IMR-90 (cell line): ENCODE measurements at places on chromosomes 12 and 14. TPM values are rescaled to one million over a fixed set of nuclear protein-coding genes. Genes with fewer than 3 reads are reported as not detected.

DNA sequence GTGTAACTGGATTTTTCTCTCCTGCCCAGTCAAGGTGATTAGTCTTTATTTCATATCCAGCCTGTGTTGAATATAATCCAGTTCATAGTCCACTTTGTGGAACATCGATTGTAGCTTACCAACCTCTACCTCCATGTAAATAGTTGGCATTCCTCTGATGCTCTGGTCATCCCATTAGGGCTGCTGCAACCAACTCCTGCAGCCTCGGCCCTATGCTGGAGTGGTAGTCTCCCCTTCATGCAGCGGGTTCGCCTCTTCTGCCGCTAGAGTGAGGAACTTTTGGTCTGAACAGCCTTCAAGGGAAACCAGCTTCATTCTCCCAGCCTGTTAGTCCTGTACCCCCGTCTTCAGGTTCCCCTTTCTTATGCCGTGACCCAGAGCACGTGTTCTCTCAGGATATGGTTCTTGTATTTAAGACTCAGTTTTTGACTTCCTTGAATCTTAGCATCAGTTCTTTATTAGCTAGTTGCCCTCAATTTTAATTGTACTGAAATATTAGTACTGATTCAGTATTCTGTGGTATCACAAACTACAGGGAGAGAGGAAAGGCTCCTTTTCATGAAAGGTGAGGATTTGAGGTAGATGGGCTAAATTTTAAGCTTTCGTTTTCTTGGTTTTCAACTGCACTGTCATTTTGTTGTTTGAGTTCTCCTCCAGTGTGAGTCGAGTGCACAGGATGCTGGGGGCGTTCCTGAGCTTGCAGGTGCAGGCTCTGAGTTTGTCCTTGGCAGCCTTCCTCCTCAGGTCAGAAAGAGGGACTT, 33.2 kb downstream of the ZNF664 start:
- H3K4me1 ChIP-seq = peaks cover 24% of the 10 kb centered on the region
- peaks cover 6% of the 10 kb centered on the region; the same call in 1 of the 2 replicates for H3K36me3 ChIP-seq
- no peaks in the 10 kb centered on the region for H3K27me3 ChIP-seq
- no peak overlapping the region for H3K27ac ChIP-seq
- no peak overlapping the region for H3K4me3 ChIP-seq
- DNase-seq = no peak

- no peaks in the 10 kb centered on the region for H3K36me3 ChIP-seq
- no peaks in the 10 kb centered on the region for H3K27me3 ChIP-seq
- no peak for DNase-seq
- H3K27ac ChIP-seq = peak overlapping the region; percentile 92
These were observed 2.6 kb upstream of the RIN3 start for GRCh38 chr14:92510972-92511371.

DNA sequence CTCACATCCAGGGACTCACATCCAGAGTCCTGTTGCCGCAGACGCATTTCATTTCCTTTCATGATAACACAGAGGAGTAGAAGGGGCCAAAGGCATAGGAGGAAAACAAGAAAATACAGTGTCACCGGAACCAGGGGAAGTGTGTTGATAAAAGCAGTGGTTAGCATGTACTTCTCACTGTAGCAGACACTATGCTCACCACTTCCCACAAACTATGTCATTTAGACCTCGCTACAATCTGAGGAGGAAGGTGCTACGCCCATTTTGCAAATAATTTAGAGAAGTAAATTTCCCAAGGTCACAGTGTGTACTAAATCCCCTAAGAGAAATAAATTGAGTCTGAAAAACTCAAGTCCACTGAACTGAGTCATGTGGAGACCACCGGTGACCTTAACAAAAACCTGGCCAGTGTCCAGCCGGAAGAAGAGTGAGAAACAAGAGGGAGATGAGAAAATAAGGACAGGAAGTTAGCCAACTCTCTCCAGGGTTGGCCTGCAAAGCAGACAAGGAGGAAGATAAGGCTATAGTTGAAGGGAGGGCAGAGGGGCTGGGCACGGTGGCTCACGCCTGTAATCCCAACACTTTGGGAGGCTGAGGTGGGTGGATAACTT, 25.8 kb upstream of the TMCC3 start:
- H3K27me3 ChIP-seq = peaks cover 3% of the 10 kb centered on the region
- DNase-seq = no peak
- H3K36me3 ChIP-seq = no peaks in the 10 kb centered on the region
- H3K4me3 ChIP-seq = no peak overlapping the region
- H3K4me1 ChIP-seq = no peaks in the 10 kb centered on the region
- no peak overlapping the region for H3K27ac ChIP-seq

DEGS2 gene
- not detected in 2 replicates for total RNA-seq
